ENCODE measurements at places on chromosomes 11 and 22.

DNA sequence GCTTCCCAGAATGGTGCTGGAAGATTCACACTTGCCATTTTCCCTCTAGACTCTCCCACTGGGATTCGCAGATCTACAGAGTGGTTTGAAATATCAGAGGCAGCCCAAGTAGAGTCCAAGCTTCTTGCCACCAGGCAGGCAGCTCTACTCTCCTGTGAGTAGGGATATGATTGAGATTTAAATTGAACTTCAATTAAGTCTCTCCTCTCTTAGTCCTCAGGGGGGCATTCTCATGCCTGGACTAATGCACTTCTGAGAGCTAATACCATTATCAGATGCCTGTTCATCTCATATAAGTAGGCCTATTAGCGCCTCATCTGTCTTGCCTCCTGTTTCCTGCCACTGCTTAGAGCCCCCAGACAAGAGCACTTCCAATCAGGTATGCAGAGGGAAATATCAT is 25.5 kb upstream of the AMPD3 start:
- DNase-seq = no peak

- DNase-seq = peak; percentile 51
Observed at GRCh38 chr22:30763815-30764673, 69.4 kb downstream of the OSBP2 start.

DNA sequence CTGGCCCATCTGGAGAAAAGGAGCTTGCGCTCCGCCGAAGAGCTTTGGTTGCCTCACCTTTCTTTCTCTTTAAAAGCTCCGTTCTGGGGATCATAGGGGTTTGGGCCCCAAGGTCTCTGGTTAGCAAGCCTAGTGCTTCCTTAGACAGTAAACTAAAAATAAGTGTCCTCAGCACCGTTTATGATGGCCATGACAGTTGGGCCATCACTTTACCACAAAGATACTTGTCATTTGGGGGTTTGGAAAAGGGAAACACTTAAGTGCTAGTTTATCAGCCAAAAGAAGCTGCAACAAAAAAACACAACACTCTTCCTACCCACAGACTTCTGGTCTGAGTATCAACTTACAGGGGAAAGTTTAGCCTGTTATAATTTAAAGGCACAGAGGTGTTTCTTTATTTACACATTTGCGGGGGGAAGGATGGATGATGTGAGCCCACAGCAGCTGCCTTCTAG is 88.4 kb upstream of the CD44 start:
- DNase-seq = no peak

GRCh38 chr11:36342327-36342726 is 46.2 kb downstream of the PRR5L start:
- DNase-seq = no peak

- DNase-seq = no peak
Observed at GRCh38 chr11:60589611-60590010, 74.4 kb downstream of the MS4A13 start.

- DNase-seq = no peak
Observed at GRCh38 chr22:24595228-24595627, 2.4 kb upstream of the LRRC75B start.

DNA sequence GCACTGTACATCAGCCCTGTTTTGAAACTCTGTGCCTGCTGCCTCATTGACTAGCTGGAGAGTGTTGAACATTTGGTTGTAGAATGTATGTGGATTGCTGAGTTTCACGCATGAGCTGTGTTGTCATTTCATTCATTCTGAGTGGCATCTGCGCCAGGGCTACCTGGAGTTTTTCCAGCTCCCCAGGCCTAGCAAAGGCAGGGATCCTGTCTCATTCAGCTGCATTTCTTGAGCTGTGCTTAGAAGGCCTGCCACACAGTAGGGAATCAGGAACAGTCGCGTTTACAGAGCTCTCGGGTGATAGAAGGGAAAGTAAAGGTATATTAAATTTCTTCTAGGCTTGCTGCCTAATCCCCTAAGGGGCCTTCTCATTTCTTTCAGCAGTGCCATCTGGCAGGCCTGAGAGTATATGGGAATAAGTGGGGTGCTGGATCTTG is 44.3 kb downstream of the PTPRJ start:
- DNase-seq = no peak

GRCh38 chr11:67409261-67409666 is 5.4 kb downstream of the TBC1D10C start:
- no peak for DNase-seq

DNA sequence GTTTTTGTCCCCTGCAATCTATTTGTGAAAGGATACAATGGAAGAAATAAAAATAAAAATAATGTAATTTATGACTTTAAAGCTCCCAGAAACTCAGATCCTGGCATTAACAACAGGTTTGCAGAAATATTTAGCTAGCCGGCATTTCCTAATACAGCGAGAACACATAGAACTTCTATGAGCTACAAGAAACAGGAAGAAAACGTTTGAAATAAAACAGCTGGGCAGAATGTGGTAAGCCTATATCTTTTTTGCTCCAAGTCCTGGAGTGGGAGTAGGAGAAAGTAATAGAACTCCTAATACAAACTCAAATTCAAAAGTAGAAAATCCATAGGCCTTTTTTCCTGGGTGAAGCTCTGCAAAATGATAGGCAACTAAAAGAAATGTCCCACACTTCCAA is 29.6 kb upstream of the FIBIN start:
- no peak for DNase-seq

GRCh38 chr11:114896594-114896993 is 218.3 kb downstream of the NXPE2 start:
- no peak for DNase-seq

DNA sequence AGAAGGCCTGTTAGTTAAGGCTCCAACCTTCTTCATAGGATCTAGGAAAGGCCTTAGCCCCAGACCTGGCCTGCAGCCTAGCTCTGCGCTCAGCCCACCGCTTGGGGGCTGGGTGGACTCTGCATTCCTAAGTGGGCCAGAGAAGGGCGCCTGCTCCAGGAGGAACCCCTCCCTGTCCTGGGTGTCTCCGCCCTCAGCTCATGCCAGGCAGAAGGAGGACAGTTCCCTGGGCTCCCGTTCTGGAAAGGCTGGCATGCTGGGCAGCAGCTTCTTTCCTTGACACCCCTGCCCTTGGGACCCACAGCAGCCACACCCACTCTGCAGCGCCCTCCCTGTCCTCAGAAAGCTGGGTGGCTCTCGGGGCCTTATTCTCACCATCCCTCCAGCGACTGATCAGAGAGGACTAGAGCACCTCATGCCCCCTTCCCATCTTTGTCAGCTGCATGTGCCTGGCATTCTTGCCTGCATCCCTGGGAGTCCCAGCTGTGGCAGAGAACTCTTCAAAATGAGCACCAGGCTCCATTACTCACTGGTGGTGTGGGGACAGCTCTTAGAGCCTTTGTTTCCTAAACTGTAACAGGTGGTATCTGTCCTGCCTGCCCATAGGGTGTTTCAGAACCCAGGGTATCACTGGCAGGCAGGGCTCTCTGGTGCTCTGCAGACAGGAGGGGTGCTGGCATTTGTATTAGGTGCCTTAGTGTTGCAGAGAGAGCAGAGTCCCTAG is 20.3 kb upstream of the MYRF start:
- DNase-seq = no peak

- DNase-seq = no peak
Observed at GRCh38 chr11:8217926-8218325, 45.8 kb downstream of the LMO1 start.

DNA sequence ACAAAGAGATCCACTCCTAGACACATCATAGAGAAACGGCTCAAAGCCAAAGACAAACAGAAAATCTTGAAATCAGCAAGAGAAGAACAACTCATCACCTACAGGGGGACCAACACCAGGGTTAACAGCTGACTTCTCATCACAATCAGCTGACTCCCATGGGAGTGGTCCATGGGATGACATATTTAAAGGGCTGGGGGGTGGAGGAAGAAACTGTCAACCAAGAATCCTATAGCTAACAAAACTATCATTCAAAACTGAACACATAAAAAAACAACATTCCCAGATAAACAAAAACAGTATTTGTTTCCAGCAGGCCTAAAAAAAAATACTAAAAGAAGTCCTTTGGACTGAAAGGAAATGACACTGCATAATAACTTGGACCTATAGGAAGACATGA is 86.7 kb downstream of the APOL5 start:
- DNase-seq = no peak

DNA sequence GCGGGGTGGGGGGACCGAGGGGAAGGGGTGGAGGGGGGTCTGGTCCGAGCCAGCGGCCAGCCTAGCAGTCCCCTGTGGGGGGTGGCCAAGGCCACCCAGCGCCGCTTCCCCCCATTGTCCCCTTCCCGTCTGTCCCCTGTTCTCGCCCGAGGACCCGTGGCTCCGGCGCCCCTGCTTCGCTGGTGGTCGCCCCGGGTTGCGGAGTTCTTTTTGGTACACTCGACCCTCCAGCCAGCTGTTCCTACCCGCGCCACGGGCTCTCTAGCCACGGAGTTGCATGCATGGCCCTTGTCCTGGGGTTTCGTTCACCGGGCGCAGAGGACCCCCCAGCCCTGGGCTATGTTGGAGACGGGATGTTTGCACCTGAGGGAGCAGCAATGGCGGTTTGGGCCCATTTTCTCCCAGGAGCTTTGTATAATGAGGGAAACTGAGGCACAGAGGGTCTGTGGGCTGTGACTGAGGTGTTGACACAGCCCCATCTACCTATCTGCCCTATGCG is 489 bp downstream of the RNF214 start:
- DNase-seq = no peak

DNA sequence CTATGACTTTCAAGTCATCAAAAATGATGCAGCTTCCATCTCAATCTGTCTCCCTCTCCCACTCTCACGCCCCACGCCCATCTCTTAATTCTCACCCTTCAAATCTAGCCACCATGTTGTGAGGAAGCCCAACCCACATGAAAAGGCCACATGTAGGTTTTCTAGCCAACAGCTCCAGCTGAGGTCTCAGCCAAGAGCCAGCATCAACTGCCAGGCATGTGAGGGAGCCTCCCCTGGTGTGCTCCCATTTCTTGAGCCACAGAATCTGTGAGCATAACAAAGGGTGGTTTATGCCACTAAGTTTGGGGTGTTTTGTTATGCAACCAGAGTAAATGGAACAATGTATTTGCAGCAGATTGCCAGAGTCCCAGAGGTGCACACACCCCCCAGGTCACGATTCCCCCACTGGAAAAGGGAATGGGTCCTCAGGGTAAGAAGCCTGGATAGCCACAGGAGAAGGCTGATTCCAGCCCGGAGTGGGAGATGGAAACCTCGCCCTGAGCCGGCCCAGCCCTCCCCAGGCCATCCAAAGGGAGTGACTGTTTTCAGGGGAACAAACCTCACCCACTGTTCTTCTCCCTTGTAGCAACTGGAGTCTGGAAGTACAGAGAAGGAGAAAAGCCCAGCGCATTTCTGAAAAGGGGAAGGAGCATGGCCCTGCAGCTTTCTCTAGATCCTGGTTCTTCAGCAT is 20.0 kb upstream of the LINC01488 start:
- DNase-seq = no peak

Measured in stromal cell of bone marrow (primary cell).